HL-60 (cell line): ENCODE measurements at places on chromosomes 13 and 19.
A peak's percentile ranks its signal among the peaks of the same experiment; 100 is the strongest.

- DNase-seq = no peak
These were observed 194.0 kb downstream of the SHISA2 start for GRCh38 chr13:25857830-25858229.

GRCh38 chr13:86567119-86567518 is 767.9 kb upstream of the SLITRK6 start:
- DNase-seq = no peak

DNA sequence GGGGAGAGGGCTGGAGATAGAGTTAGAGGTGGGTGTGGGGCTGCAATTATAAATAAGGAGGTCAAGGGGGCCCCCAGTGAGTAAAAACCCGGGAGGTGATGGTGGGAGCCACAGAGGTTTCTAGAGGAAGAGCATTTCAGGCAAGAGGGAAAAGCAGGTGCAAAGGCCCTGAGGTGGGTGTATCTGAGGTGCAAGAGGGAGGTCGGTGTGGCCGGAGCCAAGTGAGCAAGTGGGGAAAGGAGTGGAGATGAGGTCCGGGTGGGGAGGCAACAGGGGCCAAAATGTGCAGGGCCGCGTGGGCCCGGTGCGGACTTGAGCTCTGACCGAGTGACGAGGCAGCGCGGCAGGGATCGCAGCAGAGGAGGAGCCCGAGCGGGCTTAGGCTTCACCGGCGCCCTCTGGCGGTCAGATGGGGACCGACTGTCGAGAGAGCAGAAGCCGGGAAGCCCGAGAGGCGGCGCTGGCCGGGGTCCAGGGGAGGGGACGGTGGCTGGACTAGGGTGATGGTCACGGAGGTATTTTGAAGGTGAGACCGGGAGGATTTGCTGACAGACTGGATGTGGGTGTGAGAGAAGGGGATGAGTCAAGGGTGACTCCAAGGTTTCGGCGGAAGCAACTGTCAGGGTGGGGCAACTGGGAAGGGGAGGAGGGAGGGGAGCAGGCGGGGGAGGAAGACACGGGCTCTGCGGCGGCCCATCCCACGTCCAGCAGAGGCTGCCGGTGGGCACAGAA is 17.7 kb upstream of the SPACA4 start:
- DNase-seq = peak; percentile 84

DNA sequence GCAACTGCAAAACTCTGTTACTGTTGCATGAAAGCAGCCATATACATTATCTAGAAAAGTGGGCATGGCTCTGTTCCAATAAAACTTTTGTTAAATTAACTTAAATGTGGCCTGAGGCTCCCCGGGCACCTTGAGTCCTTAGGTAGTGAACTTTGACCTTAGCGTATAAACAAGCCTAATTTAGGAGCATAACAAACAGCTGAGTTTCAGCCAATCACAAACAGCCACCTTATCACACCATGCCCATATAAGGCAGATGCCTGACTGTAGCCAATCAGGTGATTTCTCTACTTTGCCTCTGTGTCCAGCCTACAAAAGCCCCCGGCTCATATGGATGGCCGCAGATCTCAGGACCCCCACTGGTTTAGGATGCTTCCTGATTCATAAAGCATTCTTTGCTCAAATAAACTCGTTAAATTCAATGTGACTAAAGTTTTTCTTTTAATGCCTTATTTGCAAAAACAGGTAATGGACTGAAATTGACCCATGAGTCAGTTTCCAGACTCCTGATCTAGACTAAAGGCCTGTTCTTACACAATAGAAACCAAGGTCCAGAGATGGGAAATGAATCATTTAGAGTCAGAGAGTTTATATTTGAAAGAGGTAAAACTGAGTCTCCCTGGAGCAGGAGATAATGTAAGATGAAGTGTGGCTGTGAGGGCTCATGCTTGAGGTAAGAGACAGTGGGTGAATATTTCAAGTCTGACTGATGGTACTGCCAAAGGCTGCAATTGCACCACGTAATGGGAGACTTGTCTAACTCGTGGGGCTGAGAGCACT is 130.2 kb downstream of the FGF9 start:
- DNase-seq = no peak

DNA sequence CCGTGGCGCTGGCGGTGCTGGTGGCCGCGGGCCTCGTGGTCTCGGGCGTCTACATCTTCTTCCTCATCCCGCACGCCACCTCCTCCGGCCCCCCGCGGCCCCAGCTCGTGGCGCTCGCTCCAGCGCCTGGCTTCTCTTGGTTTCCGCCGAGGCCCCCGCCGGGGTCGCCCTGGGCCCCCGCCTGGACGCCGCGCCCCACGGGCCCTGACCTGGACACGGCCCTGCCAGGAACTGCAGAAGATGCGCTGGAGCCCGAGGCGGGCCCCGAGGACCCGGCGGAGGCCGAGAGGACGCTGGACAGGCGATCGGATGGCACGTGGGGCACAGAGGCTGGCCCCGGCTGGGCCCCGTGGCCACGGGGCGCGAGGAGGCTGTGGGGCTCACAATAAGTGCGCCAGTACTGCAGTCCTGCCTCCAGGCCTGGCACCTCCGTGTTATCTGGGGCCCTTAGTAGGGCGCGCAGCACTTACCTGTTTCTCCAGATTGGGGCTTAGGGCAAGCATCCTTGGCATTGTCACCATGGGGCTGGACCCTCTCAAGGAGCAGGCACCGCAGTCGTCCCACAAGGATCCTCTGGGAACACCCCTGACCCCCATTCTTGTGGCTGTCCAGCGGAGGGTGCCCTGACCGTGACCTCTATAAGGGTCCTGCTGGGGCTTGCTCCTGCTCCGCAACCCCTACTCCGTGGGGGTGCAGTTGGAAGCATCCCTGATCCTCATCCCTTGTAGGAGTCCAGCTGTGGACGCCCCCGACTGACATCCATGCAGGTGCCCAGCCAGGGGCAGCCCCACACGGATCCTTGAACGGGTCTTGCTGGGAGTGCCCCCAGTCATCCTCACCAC is 1.5 kb downstream of the RNF225 start:
- DNase-seq = no peak

GRCh38 chr13:49652355-49653305 is 24.3 kb downstream of the ARL11 start:
- no peak for DNase-seq

- no peak for DNase-seq
These were observed 181.3 kb downstream of the LIG4 start for GRCh38 chr13:108033800-108034707.

- no peak for DNase-seq
These were observed 7.6 kb downstream of the SSC5D start for GRCh38 chr19:55495646-55496349.

DNA sequence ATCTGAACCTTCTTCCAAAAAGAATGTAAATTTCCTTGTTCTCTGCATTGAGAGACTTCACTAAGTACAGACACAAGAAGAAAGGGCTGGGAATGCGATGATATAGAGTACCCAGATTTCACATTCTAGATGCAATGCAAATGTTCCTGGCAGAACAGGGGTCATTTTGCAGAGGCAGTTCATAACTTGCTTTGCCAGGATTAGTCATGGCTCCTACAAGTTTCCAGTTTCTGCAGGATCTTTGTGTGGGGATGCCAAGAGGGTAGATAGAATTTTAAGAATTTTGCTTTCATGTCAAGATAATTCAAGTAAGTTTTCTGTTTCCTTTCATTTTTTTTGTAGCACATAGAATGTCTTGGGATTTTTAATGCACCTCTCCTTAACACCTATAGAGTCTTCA is 181.2 kb downstream of the FGF9 start:
- DNase-seq = no peak

- no peak for DNase-seq
These were observed 152.7 kb upstream of the SERP2 start for GRCh38 chr13:44220948-44221347.

DNA sequence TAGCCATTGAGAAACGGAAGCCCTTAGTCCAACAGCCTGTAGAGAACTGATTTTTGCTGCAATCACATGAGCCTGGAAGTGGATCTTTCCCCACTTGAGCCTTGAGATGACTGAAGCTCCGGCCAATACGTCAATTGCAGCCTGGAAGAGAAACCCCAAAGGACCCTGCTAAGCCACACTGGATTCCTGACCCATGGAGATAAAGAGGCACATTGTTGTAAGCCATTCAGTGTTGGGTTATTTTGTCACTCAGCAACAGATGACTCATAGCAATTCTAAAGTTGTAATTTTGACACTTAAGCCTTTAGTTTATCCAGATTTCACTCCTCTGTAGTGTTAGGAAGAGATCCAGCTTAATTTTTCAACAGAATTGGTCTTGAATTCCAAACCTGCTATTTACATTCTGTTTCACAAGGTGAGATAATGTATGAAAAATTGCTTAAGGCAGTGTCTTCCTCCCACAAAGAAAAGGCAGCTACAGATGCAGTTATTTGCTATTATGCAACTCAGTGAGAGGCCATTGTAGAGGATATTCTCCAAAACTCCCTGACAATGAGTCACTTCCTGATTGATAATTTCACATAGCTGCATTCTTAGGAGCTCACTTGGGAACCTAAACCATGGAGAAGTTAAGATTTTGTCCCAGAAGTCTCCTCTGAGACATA is 59.4 kb upstream of the TSHZ3 start:
- DNase-seq = peak; percentile 71

GRCh38 chr19:48672994-48673393 is at the start of gene NTN5:
TSS of gene NTN5 (minus strand) at chr19:48673017. CDS start at chr19:48670986, 2,031 bp downstream.
- no peak for DNase-seq

DNA sequence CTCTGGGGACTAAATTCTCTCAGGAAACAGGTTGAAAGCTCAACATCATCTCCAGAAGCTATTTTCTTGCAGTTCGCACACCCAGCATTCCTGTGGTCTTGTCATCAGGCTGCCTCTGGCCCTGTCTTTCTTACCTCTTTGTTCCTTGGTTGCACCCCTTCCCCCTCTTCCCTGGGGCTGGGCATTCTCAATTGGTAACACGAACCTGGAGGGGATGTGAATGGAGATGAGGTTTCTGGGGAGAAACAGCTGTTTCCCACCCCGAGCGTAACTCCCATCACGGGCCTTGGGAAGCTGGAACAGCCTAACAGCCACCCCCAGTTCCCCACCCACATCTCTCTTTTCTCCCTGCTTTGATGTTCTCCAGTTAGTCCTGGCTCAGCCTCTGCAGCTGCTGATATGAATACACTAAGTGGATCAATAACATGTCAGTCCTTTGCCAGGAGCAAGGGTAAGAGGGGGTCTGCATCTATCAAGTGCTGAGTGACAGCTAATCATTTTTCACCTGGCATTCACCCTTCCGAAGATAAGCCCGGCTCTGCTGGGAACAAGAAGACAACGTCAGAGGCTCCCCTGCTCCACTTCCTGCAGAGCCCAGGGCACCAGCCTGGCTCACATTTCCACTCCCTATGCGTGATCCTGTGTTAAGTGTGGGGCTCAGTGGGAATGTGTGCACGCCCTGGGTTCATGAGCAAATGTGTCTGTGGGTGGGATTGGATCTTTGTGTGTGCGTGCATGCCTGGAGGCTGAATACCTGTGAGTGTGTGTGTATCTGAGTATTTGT is 74.0 kb upstream of the KCTD15 start:
- no peak for DNase-seq

- DNase-seq = no peak
These were observed 112.8 kb upstream of the GJB6 start for GRCh38 chr13:20344836-20345490.

- no peak for DNase-seq
These were observed 7.6 kb downstream of the F2RL3 start for GRCh38 chr19:16896146-16897028.

GRCh38 chr19:54084410-54084809 is 3.2 kb upstream of the TARM1 start:
- DNase-seq = no peak

DNA sequence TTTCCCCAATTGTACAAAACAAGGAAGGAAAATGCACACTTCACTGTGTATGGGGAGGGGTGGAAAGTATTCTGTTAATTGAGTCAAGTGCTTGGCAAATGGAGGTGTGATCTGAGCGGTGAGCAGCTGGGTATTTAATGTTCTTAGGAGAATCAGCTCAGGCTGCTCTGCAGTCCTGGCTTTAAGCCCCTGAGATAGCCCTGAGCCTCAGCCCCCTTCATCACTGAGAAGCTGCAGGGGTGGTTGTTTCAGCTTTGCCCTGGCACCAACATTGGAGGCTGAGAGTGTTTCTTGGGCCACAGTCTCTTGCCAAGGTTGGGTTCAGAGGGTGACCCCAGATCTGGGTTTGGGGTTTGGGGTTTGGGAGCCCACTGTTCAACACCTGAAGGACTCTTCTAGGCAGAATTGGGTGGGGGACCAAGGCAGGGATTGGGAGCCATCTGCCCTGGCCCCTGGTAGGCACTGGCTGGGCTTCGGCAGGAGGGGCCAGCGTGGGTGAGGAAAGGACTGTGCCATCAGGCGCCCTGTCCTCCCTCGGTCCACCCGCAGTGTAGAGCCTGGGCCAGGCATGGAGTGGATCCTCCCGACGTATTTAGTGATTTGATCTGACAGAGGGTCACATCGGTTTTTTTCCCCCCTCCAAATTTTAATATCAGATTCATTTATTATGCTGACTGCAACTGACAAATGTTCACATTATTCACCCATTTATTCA is 66.7 kb upstream of the ZNF536 start:
- no peak for DNase-seq

DNA sequence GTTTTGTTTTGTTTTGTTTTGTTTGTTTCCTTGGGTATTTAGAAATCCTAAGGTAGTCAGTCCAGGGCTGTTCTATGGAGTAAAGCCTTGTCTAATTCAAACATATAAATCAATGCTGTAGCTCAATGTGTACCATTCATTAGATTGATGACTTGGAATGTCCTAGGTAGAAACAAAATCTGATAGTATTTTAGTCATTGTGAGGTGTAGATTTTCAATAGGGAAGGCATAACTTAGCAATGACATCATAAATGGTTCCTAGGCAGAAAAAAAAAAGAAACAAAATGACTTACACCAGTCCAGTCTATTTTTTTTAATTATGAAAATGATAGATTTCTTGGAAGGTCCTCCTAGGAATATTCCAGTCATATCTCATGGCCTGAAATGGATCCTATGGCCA is 189.9 kb downstream of the SPRY2 start:
- no peak for DNase-seq

GRCh38 chr19:55196803-55197202 is 12.5 kb downstream of the PTPRH start:
- no peak for DNase-seq

DNA sequence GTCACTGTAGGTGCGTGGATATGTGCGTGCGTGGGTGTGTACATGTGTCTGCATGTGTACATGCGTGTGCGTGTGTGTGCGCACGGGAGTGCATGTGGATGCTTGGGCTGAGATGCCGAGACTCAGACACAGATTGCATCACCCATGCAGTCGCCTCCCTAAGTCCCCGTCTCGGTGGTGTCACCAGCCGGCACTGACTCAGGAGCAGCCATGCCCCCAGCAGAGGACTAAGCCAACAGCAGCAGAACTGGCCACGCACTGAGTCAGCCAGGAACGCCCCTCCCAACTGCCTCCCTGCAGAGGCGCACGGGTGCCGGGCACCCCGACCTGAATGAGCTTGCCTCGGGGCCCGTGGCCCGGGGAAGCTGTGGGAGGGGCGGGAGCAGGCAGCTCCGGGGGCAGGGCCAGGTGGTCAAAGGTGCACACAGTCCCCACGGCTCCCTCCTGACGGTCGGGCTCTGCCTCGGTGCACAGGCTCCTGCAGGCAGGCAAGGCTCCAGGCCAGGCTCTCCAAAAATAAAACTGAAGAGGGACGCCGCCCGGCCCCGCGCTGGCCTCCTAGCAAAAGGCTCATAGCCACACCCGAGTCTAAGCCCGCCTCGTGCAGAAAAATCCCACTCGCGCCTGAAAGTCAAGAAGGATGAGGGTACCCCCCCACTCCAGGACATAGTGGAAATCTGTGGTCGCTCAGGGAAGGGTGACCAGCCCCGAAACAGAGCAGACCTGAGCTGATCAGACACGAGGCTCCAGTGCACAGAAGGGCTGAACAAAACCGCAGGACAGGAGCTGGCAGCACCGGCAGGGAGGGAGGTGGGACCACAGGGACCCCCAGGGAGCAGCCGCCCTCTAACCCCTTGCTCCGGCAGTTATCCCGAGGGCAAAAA is 49.2 kb downstream of the GADD45B start:
- no peak for DNase-seq

- DNase-seq = no peak
These were observed 4.1 kb upstream of the PNKP start for GRCh38 chr19:49871349-49871985.
